ENCODE measurements at places on chromosomes 4 and X. TPM values are rescaled to one million over a fixed set of nuclear protein-coding genes. Genes with fewer than 3 reads are reported as not detected.

KIT gene
- total RNA-seq, result 0.50 TPM

ERCC6L gene
- total RNA-seq, result not detected

CCDC149 gene
- 11.0 TPM for total RNA-seq

ETDA gene
- not detected for total RNA-seq

SLIT2 gene
- 12.6 TPM for total RNA-seq
